ENCODE measurements at places on chromosomes 1 and 21.

- DNase-seq, result no peak
Measured at GRCh38 chr1:221716713-221717484, 25.0 kb downstream of the DUSP10 start.

DNA sequence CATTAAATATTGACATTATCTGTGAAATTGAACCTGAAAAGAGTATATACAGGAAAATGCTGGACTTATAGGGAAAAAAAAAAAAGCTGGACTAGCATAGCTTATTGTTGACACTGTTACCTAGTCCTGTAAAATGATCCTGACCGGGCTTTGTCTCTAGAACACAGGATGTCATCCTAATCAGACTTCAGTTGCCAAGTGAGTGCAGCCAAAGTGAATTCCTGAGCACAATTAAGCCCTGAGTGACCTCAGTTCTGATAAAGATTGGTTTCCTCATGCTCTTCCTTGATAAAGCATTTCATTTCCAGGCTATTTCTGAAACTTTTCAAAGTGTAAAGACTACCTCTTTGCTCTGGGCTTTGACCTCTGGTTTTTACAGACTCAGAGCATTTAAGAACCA lies 19.8 kb downstream of the SELP start:
- no peak for DNase-seq

- no peak for DNase-seq
Measured at GRCh38 chr1:239058190-239058589, 328.2 kb upstream of the CHRM3 start.

DNA sequence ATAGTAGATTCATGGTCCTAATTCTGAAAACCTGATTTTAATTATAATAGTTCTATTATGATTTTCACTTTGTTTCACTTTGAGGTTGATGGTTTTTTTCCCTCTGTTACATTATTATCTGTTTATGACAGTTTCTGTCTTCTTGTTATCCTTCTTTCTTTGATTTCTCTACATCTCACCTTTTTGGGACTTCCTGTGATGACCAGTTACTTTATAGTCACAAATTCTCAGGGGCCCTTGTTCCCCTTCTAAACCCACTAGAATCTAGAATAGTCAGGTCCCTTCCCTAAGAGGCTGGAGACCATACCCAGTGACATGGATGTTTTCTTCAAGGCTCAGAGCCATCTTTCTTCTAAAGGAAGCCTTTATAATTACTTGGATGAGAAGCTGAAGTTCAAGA lies 238.4 kb downstream of the GPR52 start:
- DNase-seq, result no peak
